ENCODE measurements at places on chromosomes 2 and 18.

DNA sequence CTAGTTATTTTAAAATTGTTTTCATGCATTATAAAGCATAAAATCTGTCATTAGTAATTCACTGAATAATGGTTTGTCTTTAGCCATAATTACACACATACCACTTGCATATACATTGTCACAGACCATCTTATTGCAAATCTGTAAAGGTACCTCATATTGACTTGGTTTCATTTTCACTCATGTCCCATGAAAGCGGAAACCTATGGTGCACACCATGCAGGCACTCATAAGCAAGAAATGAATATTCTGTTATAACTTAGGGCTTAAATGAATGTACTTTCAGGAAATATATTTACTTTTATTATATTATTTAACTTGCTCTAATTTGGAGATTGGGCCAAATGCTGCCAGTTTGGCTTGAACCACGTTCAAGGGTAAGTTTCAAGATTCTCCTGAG is 29.2 kb upstream of the STK17B start:
- peak; percentile 41 for DNase-seq

DNA sequence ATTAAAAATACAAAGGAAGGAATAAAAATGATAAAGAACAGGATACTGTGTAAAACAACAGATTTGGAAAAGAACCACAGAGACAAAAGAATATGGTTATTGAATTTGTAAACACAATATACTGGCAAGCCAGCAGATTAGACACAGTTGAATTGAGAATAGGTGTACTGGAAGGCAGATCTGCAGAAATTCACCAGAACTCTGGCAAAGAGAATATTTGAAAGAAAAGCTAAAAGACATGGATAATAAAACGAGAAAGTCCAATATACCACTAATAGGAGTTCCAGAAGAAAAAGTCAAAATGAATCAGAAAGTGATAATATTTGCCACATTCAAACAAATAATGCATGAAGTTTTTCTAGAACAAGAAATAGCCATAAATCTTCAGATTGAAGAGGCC is 11.9 kb upstream of the NEURL3 start:
- DNase-seq = no peak

DNA sequence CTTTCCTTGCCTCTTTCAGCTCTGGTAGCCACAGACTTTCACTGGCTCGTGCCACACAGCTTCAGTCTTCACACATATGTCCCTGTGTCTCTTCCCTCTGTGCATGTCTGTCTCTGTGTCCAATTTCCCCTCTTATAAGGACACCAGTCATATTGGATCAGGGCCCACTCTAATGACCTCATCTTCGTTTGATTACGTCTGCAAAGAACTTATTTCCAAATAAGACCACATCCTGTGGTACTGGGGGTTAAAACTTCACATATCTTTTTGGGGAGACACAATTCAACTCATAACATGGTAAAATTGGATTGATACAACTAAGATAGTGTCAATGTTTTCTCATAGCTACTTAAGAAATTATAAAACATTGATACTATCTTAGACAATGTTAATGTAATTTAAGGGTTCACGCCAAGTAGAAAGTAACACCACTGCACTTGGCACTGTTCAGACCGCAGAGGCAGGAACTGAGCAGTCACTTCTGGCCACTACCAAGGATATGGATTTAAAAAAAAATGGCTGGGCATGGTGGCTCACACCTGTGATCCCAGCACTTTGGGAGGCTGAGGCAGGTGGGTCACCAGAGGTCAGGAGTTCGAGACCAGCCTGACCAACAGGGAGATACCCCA is 119.6 kb upstream of the EPAS1 start:
- DNase-seq = no peak

DNA sequence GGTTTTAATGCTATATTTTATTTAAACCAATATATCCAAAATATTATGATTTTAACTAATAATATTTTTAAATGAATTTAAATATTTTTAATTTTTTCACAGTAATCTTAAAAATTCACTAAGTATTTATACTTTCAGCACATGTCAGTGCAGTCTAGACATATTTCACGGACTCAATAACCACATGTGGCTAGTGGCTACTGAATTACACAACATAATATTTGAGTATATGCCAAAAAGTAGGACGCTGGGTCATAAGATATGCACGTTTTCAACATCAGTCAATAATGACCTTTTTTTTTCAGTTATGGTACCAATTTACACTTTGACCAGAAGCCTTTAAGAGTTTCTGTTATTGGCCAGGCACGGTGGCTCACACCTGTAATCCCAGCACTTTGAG is 117.7 kb downstream of the GFPT1 start:
- DNase-seq = no peak

DNA sequence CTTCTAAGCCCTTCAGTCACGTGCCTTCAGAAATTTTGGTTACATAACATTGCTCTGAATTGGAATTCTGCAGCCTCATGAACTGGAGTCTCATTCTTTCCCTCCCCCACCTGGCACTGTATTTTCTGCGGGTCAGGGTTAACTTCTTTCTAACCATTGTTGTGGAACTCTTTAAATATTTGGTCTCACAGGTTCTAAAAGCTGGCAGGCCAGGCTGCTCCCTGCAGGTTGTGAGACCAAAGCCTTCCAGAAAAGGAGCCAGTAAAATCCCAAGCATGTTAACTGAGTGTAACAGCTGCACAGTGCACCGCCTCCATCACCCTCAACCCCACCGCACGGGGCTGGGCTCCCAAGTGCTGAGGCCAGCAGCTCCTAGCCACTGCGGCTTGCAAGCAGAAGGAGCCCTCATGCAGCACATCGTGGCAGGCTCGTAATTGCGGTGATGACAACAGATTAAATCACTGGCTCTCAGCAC is 174.1 kb upstream of the ALPP start:
- DNase-seq = no peak

DNA sequence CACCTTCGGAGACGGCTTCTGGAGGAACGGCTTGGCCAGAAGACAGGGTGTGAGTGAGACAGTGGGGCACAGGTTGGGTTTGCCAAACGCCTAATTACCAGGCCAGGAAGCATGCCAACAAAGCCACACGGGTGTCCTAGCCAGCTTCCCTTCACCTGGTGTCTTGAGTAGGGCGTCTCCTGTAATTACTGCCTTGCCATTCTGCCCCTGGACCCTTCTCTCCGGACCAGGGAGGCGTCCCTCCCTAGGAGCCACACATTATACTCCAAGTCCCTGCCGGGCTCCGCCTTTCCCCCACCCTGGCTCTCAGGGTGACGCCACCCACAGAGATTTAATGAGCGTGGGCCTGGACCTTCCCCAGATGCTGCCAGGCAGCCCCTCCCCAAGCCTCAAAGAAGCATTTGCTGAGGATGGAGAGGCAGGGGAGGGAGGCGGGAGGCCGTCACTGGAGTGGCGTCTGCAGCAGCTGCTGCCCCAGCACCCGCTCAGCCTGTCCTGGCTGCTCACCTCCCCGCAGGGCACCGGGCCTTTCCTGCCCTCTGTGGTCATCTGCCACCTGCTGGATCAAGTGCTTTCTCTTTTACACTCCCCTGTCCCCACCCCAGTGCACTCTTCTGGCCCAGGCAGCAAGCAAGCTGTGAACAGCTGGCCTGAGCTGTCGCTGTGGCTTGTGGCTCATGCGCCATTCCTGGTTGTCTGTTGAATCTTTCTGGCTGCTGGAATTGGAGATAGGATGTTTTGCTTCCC is 20.7 kb downstream of the FOSL2 start:
- DNase-seq = peak; percentile 53

- DNase-seq = peak; percentile 24
Measured at GRCh38 chr2:219278655-219279150, 463 bp upstream of the DNAJB2 start.

- DNase-seq = no peak
Measured at GRCh38 chr2:128271911-128272600, 46.6 kb downstream of the HS6ST1 start.

DNA sequence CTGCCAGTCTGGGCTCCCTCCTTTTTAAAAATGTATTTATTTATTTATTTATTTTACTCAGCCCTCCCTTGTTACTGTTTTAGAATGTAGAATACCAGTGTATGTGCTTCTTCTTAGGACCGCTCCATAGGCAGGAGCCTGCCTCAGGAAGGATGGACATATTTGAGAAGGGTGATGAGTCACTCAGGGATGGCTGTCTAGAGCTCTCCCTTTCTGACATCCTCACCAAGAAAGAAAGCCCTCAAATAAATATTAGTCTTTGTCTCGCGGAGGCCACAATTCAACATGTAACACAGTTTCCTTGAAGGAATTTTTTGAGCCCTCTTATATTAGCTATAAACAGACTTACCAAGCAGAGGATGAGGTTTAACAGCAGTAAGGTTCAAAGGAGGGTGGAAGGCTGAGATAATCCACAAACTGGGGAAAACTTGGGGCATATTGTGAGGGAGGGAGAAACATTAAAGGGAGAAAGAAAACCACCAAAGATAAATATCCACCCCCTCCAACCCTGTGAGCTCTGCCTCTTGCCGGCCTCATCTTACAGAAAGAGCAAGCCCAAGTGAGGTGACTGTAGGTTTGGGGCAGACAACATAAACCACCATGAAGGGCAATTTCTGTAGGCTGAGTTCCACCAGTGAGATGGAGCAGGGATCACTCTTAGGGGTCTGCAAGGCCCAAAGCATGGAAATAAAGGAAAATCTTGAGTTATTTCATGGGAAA is 163.4 kb downstream of the LRRTM1 start:
- DNase-seq = no peak

DNA sequence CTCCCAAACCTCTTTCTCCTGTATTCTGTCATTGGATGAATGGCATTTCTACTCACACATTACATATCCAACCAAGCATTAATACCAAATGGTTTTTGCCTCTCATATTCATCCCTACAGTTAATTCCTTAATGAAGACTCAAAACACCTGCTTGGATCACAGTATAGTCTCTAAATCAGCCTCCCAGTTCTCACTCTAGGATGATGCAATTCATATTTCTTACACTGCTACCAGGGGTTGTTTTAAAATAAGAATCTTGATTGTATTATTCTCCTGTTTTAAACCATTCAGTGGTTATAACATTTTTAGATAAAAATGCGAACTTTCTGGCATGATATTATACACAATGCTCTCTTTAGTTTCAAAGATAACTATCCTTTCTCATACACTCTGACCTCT is 281.4 kb upstream of the ZEB2 start:
- DNase-seq = no peak

DNA sequence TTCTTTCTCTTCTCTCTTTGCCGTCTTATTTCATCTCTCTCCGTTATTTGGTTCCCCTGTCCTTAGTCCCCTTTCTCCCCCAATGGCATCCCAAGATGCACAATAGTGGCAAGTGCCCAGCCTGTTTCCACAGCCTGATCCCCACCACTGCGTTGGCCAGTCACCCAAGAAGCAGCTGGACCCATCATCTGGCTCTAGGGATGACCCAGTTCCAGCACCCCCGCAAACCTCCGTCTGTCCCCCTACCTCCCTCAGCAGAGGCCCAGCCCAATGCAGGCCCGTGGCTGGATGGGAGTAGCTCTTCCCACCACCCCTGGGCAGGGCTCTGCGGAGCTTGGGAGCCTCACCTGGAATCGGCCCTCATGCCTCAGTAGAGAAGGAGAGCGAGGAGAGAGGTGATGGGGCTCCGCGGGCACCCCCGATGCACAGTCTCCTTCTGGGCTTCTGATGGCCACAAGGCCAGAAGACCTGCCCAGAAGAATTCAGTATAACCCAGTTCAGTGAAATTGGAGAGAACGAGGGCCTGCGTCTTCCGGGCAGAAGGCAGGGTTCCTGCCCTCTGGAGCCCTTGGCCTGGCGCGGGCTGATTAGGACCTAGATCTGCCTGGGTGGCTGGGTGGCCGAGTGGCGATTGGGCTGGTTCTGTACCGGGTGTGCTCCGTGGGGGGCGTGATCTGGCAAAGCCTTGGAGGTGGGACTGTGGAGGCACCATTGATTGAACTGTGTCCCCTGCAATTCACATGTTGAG is 50.9 kb downstream of the RRM2 start:
- DNase-seq = no peak

DNA sequence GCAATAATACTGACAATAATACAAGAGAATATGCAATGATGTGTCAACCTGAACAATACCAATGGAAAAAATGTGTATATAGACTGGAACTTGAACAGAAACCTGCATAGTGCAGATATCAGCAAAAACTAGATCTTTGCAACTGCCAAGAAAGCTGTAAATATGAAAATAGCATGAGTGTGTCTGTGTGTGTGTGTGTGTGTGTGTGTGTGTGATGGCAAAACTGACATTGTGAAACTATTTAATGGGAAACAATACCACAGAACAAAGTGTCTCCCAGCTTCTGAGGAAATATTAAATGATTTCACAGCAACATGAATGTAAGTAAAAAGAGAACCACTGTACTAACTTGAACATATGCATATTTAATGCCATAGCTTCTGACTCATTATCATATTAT is 558.2 kb upstream of the LINC00305 start:
- no peak for DNase-seq

DNA sequence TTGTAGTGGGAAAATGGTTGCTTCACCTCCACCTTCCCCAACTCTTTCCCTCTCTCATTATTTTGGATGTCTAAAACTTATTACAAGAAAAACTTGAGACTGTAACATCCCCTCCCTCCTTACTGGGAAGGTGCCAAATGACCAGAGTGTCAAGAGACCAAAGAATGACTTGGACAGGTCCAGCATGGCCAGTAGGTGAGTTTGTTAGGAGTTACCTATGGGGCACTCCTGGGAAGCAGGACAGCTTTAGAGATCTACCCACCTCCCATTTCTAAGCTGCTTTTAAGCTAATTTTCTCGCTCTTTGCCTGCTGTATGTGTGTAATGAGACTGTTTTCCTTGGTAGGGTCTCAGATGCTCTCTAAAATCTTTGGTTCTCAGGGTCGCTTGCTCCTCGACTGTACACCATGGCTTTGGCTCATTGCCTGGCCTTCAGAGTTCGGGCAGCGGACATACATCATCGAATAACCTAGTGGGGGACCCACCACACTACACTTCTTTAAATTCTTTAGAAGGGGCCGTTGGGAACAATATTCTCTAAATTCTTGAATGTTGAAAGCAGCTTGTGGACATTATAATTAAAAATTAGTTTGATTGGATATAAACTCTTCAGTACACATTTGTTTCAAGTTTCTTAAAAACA is 45.2 kb downstream of the SLC30A6 start:
- no peak for DNase-seq

- no peak for DNase-seq
Measured at GRCh38 chr2:48479915-48480314, 50.0 kb upstream of the STON1 start.

DNA sequence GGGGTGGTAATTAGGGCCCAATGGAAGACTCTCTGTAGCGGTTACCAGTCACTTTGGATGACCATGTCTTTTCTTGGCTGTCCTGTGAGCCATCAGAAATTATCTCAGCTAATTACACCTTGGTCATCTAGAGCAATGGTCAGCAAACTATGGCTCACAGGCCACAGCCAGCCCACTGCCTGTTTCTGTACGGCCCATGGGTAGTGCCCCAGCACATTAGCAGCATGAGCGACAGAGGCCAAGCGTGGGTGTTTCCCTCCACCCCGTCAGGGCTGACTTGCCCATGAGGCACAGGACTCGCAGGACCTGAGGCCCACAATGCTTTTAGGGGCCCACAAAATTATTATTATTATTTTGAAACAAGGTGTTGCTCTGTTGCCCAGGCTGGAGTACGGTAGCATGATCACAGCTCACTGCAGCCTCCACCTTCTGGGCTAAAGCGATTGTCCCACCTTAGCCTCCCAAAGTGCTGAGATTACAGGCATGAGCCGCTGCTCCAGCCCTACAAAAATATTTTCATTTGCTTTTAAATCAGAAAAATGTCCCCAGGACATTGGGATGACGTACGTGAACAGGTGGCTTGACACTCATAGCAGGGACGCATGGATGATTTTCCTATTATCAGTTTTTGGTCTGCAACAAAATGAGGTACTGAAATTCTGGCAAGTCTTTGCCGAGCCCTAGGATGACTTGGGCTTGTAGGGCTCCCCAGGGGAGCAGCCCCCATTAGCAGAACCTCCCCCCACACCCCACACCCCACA is 29.3 kb upstream of the CEP68 start:
- DNase-seq = no peak
